ENCODE measurements at places on chromosomes 7 and 10. TPM values are rescaled to one million over a fixed set of nuclear protein-coding genes. Genes with fewer than 3 reads are reported as not detected.

GRCh38 chr7:127578036-127578684, 7.2 kb downstream of the GCC1 start:
- DNase-seq, result no peak

DNA sequence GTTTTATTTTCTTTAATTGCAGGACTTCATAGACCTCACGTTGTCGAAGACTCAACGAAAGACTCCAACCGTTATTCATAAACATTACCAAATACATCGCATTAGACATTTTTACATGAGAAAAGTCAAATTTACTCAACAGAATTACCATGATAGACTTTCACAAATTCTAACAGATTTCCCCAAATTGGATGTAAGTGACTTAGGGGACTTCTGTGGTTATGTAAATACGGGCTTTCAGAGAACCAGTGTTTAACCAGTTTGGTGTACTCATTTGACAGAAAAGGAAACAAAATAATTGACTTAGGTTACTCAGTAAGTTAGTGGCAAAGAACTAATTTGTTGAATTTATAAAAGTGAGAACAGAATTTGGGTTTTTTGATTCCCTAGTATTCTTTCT, 4.2 kb downstream of the GTPBP4 start:
- DNase-seq, result no peak

DNA sequence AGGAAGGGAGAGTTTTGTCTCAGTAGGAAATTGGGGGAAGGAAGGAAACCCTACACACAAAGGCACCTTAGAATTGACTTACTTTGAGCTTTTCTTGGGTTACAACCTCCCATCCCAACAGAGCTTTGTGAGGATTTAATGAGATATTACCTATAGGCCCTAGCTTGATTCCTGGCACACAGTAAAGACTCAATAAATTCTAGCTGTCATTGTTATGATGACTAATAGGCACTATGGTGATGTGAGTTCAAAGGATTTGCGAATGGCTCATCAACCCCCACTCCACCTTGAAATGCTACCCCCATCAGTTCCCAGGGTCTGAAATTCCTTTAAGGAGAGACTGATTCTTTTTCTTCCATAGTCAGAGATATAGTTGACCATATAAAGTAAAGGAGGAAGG, 67.9 kb upstream of the SMNDC1 start:
- no peak for DNase-seq

DNA sequence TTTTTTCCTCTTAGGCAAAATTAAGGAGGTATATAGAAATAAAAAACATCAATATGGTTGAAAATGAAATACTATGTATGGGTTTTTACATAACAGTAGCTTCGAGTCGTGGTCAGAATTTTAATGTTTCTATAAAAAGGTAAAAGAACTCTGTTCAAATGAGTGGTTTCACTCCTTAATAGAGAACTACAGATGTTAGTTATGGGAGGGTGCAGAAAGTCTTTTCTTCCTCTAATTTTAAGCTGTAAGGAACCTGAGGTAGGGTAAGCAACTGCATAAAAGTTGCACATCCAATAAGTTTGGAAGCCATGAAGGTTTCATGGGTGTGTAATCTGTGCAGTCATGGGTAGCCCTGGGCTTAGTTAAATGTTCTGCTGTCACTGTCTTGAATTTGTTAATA, 141.3 kb downstream of the SUGCT start:
- no peak for DNase-seq

DNA sequence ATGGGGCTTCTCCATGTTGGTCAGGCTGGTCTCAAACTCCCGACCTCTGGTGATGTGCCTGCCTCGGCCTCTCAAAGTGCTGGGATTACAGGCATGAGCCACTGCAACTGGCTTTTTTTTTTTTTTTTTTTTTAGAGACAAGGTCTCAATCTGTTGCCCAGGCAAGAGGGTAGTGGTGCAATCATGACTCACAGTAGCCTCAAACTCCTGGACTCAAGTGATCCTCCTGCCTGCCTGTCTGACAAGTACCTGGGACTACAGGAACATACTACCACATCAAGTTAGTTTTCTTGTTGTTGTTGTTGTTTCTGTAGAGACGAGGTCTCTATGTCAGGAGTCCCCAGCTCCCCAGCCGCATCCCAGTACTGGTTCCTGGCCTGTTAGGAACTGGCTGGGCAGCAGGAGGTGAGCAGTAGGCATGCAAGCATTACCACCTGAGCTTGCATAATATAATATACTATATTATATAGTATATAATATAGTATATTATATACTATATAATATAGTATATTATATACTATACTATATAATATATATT, 55.7 kb downstream of the TPK1 start:
- DNase-seq, result no peak

- DNase-seq, result no peak
Measured at GRCh38 chr10:111429288-111430028, 352.6 kb downstream of the ADRA2A start.

DNA sequence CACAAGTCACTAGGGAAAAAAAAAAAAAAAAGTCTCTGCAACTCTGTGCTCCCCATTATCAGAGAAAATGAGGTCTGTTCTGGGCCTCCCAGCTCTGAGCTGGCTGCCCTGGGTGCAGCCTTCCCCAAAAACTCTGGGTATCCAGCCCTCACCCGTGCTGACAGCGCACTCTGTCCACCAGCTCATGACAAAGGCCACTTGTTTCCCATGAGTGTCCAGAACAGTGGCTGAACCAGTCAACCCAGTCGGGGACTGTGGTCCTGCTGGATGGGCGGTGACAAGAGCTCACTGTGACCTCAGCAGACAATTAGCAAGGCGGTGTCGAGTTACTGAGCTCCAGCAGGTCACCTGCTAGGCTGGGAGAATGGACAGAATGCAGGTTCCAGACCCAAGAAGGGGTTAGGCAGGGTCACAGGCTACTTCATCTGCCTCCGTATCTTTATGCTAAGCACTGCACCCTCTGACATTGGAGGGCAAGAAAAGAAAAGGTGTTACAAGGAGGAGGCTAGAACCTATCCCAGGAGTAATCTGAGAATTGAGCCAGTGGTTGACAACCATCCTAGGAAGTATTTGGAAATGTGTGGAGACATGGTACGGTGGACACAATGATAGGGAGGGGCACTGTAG, 37.2 kb downstream of the DLG5 start:
- DNase-seq, result peak; percentile 80

Gene TMEM236
- 16.6 TPM for total RNA-seq

Gene GRM3
- not detected for total RNA-seq

Gene PBLD
- 20.9 TPM for total RNA-seq

Gene DENND11
- 32.3 TPM for total RNA-seq
